ENCODE measurements at places on chromosomes 4 and X. TPM values are rescaled to one million over a fixed set of nuclear protein-coding genes. Genes with fewer than 3 reads are reported as not detected.

Gene SYN1
- total RNA-seq = 9.2 TPM

Gene PNMA3
- 0.90 TPM for total RNA-seq

Gene ATOH1
- total RNA-seq = not detected

Gene PPARGC1A
- total RNA-seq = not detected

Gene CSAG1
- total RNA-seq = not detected

Gene GPR50
- total RNA-seq = not detected

Gene TMSB15A
- total RNA-seq = 72.7 TPM

Gene MPP1
- total RNA-seq = 14.8 TPM

Gene PHKA1
- 10.5 TPM for total RNA-seq

Gene CCDC120
- total RNA-seq = 13.0 TPM

Gene PNCK
- 0.52 TPM for total RNA-seq

Gene NDNF
- 12.1 TPM for total RNA-seq

Gene CXCL1
- total RNA-seq = 0.45 TPM

Gene P2RY10
- not detected for total RNA-seq

Measured in A673 (cell line).